ENCODE measurements at places on chromosomes 4 and X. TPM values are rescaled to one million over a fixed set of nuclear protein-coding genes. Genes with fewer than 3 reads are reported as not detected.

GRCh38 chrX:13119386-13119785, 75.0 kb upstream of the FAM9C start:
- no peaks in the 10 kb centered on the region for H3K36me3 ChIP-seq
- H3K27me3 ChIP-seq, result no peaks in the 10 kb centered on the region
- DNase-seq, result no peak
- H3K27ac ChIP-seq, result peak overlapping the region; percentile 84
- peak overlapping the region; percentile 23 for H3K4me3 ChIP-seq

Gene NAP1L5
- total RNA-seq, result 4.7 TPM

Gene MAGEA9
- not detected for total RNA-seq

DNA sequence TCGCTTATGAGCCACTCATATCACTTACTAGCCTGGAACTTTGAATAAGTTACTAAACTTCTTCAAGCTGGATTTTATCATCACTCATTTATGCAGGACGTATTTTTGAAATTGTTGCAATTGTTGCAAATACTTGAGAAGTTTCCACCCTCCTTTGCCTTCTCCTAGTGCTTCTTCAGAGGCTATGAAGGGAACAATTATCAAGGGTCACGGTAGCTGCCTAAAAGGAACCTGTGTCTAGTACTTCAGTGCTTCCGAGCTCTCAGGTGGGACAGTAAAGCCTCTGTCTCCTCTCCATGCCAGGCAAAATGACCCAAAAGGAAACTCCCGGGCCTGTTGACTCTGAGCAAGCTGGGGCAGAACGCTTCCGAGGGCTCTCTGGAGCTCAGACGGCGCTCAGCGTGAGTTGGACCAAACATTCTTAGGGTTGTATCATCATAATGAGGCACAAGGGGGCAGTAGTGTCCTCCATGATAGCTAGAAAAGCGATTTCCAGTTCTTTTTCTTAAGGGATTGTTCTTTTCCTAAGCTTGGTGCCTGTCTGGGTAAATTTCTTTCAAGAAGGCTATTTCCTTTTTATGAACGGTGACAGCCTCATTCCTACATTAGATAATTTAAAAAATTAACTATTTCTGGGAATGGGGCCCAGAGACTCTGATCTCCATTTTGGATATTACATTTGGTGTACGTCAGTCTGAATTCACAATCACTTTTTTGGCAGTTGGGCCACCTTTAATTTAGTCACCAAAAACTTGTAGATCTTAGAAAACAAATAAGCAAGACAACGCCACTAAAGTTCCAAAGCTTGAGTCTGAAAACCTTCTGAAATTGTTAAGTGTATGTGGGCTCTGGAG, 73.1 kb downstream of the PACRGL start:
- no peaks in the 10 kb centered on the region for H3K36me3 ChIP-seq
- no peak overlapping the region for H3K4me3 ChIP-seq
- H3K4me1 ChIP-seq, result no peaks in the 10 kb centered on the region
- H3K27ac ChIP-seq, result no peak overlapping the region

- H3K4me1 ChIP-seq, result no peaks in the 10 kb centered on the region
- H3K27me3 ChIP-seq, result no peaks in the 10 kb centered on the region
- H3K27ac ChIP-seq, result no peak overlapping the region
- no peak for DNase-seq
These were observed 28.5 kb downstream of the PHEX start for GRCh38 chrX:22060415-22061280.

DNA sequence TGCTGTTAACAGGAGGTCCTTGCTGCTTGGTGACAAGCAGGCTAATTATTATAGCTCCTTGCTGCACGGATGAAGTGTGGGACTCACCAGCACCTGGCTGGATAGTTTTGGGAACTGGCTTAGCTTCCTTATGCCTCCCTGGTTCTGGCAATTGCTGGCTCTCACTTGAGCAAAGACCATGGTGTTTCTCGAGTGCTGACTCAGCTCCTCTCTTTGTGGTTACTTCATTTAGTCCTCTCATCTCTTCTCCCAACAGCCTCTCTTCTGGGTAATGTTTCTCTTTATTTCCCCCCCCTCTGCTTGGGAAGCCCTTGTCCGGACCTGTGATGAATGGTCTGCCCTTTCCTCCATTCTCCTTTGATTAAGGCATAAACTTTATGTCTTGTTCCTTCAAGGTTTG, 100.4 kb downstream of the CBLL2 start:
- no peaks in the 10 kb centered on the region for H3K27me3 ChIP-seq
- DNase-seq, result no peak
- H3K4me3 ChIP-seq, result no peak overlapping the region
- no peaks in the 10 kb centered on the region for H3K4me1 ChIP-seq
- no peak overlapping the region for H3K27ac ChIP-seq

DNA sequence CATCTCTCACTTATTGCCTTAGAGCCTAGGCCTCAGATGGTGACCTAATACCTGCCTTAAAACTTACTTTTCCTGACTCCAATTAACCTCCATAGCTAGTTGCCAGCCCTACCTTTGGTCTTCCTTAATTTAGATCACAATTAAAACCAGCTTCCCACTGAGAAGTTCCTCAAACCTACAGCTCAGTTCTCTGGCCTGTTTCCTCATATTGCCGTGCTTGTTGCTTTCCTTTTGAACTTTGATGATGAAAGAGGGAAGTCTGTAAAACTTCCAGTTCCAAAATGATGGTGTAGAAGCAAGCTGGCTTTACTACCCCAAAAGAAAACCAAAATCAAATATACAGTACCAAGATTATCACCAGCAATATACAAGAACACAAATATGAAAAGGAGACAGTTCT, 28.9 kb upstream of the CAMK2D start:
- no peaks in the 10 kb centered on the region for H3K27me3 ChIP-seq
- no peak for DNase-seq
- H3K27ac ChIP-seq, result no peak overlapping the region
- H3K4me1 ChIP-seq, result no peaks in the 10 kb centered on the region
- H3K4me3 ChIP-seq, result no peak overlapping the region

DNA sequence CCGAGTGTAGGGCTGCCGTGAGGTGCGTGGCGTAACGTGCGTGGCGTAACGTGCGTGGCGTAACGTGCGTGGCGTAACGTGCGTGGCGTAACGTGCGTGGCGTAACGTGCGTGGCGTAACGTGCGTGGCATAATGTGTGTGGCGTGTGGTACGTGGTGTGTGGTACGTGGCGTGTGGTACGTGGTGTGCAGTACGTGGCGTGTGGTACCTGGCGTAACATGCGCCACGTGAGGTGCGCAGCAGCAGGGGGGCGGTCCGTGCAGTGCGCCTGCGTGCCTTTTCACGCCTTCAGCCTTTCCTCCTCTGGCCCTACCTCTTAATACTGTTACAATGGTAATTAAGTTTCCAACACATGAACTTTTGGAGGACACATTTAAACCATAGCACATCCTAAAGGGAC, at the start of gene TFDP3:
Gene TFDP3, minus strand, starts transcription at position 26 of the 400 bp plus-strand sequence. CDS start 95 bp downstream, outside the sequence.
- DNase-seq, result no peak
- H3K27me3 ChIP-seq, result no peaks in the 10 kb centered on the region
- no peaks in the 10 kb centered on the region for H3K36me3 ChIP-seq
- H3K4me1 ChIP-seq, result no peaks in the 10 kb centered on the region
- H3K4me3 ChIP-seq, result no peak within 1 kb of the TSS
- no peak within 1 kb of the TSS for H3K27ac ChIP-seq

Gene SPANXA2
- not detected for total RNA-seq

DNA sequence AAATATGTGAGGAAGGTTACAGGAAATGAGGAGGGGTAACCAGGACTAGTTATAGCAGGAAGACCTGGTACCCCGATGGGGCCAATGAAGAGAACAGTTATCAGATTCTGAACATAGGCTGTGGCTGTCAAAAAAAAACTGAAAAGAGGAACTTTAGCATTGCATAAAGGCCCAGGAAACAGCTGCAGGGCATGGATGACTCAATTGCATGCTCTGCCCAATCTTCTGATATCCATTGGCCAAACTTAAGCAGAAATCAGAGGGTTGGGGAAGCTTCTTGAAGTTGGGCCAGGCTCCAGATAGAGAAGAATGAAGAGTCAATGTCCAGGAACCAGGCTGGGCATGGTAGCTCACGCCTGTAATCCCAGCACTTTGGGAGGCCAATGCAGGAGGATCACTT, 1222.4 kb upstream of the PRKX start:
- H3K36me3 ChIP-seq, result no peaks in the 10 kb centered on the region
- no peak for DNase-seq
- H3K4me1 ChIP-seq, result no peaks in the 10 kb centered on the region
- H3K27me3 ChIP-seq, result no peaks in the 10 kb centered on the region
- no peak overlapping the region for H3K27ac ChIP-seq

- no peak overlapping the region for H3K4me3 ChIP-seq
- DNase-seq, result no peak
- no peaks in the 10 kb centered on the region for H3K4me1 ChIP-seq
- H3K27me3 ChIP-seq, result no peaks in the 10 kb centered on the region
- no peaks in the 10 kb centered on the region for H3K36me3 ChIP-seq
- H3K27ac ChIP-seq, result no peak overlapping the region
These were observed 64.0 kb downstream of the CCNG2 start for GRCh38 chr4:77220828-77221613.

Gene INTS6L
- 1.2 TPM for total RNA-seq

DNA sequence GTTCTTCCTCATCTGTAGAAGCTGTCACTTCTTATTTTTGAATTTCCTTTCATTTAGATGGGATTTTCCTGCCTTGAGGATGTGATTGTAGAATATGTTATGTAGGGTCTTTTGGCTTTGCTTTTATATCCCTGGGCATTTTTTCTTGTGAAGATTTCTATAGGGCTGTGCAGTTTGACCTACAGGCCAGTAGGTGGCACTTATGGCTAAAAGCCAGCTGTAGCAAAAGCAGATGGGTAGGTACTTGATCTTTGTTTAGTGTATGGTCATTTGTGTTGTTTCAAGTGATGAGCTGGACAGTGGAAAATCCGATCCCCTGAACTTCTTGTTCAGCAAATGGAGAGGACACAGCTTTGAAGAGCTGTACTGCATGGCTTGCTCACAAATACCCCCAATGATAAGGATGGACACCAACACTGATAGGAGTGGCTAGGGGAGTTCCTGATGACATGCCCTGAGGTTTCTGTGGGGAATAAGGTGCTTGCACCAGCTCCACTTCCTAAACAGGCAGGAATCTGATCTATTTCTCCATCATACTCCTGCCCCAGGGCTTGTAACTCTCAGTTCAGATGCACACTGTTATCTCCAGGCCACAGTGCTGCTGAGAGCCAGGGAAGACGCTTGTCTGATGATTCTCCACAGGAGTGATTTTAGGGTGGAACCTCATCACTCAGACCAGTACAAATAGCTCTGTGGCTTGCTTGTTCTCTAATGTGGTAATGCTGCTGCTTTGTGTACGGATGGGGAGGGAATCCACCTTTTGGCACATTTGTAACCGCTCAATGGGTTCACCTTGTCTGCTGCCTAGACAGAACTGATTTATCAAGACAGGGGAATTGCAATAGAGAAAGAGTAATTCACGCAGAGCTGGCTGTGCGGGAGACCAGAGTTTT, 417.1 kb upstream of the MAGEB16 start:
- no peaks in the 10 kb centered on the region for H3K27me3 ChIP-seq
- H3K36me3 ChIP-seq, result no peaks in the 10 kb centered on the region

Measured in right lobe of liver (tissue), 6 donors.